ENCODE measurements at places on chromosomes 3 and 15.

- no peak for DNase-seq
Measured at GRCh38 chr3:51354731-51355615, 30.1 kb upstream of the MANF start.

DNA sequence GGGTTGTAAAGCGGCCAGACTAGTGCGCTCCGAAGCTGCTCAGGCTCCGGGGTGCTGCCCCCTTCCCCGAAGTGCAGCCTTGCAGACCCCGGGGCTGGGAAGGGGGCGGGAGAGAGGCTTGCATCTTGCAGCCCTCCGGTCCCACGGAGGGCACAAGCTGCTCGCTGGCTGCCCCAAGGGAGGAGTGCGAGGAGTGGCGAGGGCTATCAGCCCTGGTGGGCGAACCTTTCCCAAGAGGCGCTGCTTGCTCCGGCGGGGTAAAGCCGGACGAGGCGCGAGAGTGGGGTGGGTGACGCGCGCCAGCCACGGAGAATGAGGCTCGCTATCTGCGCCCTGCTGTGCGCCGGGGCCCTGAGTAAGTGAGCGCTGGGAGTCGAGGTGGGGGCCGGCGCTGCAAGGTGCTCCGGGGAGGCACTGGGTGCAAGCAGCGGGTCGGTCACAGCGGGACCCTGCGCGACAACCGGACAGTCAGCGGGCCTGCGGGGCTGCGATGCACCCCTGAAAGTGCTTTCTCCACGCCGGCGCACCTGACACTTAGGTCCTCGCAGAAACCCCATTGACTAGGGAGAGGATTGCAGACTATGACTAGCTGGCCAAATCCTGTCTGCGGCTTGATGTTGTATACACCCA, 12.7 kb upstream of the TOPBP1 start:
- DNase-seq: no peak

GRCh38 chr15:99526176-99526575, 39.6 kb upstream of the MEF2A start:
- DNase-seq: no peak

- DNase-seq: no peak
Measured at GRCh38 chr3:111648991-111649579, 53.9 kb upstream of the ZBED2 start.

- no peak for DNase-seq
Measured at GRCh38 chr15:78434134-78434533, 3.9 kb upstream of the IREB2 start.

DNA sequence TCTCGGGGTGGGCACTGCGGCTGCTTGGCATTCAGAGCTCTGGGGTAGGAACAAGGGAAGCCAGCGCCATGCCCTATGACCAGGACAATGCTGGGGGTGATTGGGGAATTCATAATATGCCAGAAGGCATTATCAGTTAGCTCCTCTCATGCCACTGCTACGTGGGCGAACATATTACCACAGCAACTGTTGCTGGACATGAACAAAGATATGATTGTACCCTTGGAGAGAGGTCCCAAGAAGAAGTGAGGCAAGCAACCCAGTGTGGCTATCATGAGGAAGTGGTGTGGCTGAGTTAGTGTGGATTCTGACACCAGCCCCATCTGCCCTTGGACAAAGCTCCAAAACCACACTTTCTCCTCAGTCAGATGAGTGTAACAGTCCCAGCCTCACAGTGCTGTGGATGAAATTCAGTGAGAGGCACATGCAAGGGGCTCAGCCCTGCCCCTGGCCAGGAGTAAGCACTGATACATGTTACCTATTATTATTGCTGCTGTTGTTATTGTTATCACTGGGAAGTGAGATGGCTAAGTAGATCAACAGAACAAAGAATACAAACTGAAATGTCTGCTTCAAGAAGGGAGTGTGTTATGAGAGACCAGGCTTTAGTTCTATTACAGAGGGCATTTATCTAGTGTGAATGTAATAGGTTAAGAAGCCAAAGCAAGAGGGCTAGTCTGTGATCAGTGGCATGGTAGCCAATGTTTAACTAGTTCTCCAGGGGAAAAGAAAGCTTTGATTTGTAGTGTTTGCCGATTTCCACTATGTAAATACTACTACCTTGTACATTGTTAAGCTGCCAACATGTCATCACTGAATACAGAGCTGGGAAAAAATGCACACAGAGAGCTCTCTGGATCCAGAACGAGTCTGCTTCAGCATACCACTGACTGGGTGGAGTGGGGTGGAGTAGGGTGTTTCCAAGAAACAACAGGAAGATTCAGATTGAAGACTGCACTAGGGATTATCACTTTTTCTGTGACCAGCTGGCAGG, 222.3 kb upstream of the EIF1B start:
- DNase-seq: no peak

GRCh38 chr15:42207674-42208579, at the start of gene VPS39:
VPS39 (minus strand) TSS chr15:42208304; CDS start chr15:42208153, 151 bp downstream.
- peak; percentile 47 for DNase-seq

- DNase-seq: no peak
Measured at GRCh38 chr3:13420831-13421765, 976 bp upstream of the NUP210 start.

DNA sequence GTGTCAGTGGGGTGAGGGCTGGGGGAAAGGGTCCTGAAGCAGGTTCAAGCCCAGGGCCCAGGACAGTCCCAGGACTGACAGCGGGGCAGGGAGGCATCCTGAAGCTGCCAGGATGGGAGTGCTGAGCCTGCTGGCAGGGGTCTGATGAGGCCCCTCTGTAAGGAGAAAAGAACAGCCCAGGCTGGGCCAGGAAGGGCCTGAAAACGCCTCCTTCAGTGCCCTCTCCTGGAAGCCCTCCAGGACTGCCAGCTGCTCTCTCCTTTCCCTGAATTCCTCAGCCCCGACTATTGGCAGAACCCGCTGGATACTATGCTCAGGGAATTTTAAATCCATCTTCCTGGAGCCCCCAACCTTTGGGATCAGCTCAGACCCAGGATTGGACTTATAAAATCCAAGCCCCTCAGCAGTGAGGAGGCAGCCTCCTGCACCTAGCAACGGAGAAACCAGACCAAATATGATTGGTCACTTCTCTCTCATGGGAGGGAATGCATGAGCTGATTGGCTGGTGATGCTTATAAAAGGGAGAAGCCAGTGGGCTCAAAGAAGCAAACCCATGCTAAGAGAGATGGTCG, 203.5 kb upstream of the LINGO1 start:
- DNase-seq: no peak

DNA sequence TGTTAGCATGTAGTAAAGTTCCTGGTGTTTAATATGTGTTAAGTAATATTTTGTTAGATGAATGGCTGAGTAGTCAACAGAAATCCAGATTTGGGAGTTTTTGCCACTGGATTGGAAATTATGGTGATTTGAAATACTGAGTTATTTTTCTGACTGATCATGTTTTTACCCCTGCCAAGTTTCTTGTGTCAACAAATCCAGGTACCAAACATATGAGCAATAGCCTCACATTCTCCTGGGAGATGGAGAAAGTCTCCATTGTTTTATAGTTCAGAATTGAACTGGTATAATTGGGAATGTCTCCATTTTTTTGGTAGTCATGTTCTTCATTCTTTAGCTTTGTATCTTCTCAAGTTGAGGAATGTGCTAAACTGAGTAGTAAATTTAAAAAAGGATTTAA, 767.2 kb upstream of the LMCD1 start:
- DNase-seq: no peak

DNA sequence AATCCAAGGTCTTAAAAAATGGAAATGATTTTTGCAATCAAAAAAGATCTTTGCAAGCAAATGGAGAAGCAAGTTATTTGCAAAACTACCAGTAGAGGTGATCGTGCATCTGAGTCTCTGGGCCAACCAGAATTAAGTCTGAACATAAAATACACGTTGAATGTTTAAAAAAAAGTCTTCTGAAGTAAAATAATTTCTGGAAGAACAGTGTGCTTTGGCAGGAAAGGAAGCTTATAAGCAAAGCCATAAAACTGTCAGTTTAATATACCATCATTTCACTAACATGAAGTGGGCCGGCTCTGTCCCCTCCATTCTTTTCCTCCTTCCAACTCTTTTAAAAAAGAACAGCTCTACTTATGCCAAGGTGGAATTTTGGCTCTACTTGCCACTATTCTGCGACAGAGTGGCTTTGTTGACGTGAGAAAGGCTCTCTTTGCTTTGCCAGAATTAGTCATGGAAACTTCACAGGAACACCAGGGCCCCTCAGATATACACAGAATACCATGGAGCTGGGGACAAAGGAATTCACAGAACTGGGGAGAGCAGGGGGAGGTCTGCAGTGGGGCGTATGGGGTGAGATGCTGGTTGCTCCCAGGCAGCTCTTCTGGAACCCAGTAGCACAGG, 29.8 kb downstream of the FSTL1 start:
- DNase-seq: no peak

- DNase-seq: no peak
Measured at GRCh38 chr3:183698756-183699155, 1.2 kb downstream of the YEATS2 start.

- DNase-seq: no peak
Measured at GRCh38 chr3:138081371-138082084, 33.9 kb downstream of the DZIP1L start.

- no peak for DNase-seq
Measured at GRCh38 chr3:163315786-163316185, 1762.5 kb downstream of the SI start.

DNA sequence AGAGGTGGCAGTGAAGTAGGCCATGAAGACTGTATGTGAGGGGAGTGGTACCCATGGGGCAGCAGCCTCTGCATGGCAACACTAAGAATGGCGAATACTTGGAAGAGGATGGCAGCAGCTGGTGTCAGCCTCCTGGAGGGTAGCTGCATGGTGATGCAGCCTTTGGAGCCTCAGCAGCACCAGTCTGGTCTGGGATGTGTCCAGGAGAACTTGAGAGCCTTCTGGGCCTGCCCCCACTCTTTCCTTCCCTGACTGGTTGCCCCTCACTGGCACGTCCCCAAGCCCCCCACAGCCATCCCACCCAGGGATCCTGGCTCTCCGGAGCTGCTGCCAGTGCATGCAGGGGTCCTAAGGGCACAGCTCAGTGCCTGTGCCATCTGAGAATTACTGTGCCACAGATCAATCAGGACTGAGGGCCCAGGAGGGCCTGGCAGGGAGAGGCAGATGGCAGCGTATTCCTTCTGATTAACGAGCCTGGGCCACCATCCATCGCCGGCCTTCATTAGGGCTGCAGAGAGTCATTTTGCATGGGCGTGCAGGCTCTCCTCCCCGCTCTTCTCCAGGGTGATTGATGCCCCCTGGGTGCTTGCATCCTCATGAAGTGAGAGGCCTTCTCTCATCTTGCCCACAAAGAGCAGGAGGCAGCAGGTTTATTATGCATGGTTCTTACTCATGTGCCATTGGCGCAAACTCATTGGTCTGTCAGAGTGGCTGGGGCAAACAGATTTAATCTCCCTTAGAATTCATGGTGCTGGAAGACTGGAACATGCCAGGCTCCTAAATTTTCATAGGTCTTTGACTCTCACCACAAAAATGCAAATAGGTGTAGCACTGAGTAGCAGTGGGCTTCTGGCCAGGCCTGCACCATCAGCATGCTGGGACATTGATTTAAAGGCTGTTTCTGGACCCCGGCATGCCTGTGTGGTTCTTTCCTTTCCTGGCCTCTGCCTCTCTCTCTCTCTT, 116.8 kb downstream of the EPHB1 start:
- no peak for DNase-seq

- DNase-seq: no peak
Measured at GRCh38 chr3:197595470-197596185, 39.9 kb upstream of the BDH1 start.

DNA sequence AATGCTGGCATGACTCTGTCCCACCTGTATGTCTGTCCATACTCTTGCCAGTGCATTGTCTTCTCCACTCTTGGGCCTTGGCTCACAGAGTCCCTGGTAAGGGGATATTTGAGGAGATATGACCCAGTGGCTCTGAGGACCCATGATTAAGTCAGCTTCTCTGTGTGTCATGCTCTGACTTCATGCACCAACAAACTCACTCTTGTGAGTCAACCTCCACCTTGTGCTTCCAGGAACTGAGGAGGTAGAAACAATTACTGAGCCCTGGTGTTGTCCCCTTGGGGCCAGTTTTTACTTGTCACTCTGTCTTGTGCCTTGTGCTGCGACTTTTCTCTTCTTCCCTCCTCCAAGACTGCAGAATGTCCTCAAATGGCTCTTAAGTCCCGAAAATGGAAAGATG, 127.1 kb downstream of the ABHD5 start:
- DNase-seq: no peak

DNA sequence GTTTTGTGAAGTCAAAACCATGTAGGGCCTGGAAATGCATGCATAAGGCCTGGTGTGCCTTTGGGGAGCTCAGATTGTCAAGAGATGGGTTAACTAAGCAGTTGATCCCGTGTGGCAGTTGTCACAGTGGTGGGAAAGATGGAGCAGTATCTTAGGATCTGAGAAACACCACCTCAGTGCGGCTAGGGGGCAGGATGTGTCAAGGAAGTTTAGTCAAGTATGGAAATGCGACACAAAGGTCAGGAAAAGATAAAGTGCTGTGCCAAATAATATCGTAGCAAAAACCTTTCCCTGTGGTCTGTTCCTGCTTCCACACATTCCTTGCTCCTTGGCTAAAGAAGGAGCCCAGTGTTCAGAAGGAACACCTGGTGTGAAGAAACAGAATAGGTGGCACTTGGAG, 396.4 kb downstream of the EDEM1 start:
- no peak for DNase-seq

GRCh38 chr3:76300746-76301145, 515.4 kb upstream of the ZNF717 start:
- no peak for DNase-seq

GRCh38 chr3:12247411-12247810, 41.5 kb upstream of the PPARG start:
- DNase-seq: no peak

- no peak for DNase-seq
Measured at GRCh38 chr15:84894736-84895425, 10.4 kb downstream of the SLC28A1 start.

GRCh38 chr3:168546707-168547106, 451.0 kb upstream of the GOLIM4 start:
- DNase-seq: no peak

DNA sequence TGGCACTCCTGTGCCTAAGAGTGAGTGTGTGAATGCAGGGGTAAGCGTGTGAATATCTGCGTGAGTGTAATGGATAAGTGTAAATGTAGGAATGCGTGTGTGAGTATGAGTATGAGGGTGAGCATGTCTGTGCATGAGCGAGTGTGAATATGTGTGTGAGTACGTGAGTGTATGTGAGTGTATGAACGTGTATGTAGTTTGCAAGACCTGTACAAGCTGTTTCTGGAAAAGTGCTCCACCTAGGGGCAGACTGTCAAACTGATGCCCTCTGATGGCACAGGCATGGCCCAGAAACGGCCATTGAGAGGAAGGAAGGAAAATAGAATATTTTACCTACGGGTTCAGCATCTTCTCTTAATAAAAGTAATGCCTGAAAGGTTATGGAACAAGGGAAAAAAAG, 24.4 kb upstream of the FRMD4B start:
- peak; percentile 21 for DNase-seq

DNA sequence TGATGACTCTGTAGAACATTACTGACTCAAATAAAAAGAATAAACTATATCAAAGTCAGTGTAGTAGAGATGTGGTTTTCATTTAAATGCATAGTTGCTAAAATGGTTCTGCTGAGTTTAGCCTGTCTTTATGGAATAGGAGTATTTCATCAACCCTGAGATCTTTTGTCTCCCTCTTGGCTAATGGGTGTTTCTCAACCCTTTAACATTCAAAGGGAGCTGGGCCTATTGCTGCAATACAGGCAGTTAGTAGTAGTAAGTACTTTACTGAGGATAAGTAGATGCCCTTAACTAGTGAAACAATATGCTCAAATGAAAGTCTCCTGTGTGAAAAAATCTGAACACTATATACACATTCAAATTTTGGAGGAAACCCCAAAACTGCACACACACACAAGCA, 184.7 kb upstream of the TTC14 start:
- no peak for DNase-seq

Data from T1000 (cell line).